ENCODE measurements at places on chromosomes 1 and 21. TPM values are rescaled to one million over a fixed set of nuclear protein-coding genes. Genes with fewer than 3 reads are reported as not detected.

KCNK2 gene
- not detected for total RNA-seq

AGMAT gene
- 7.3 TPM for total RNA-seq

OPRD1 gene
- total RNA-seq, result not detected

NR1I3 gene
- not detected for total RNA-seq

CXADR gene
- total RNA-seq, result 7.4 TPM

KIAA0319L gene
- total RNA-seq, result 15.3 TPM

ANGPTL1 gene
- total RNA-seq, result not detected

NTRK1 gene
- 0.18 TPM for total RNA-seq

TAS1R1 gene
- total RNA-seq, result not detected

IL12RB2 gene
- total RNA-seq, result 0.12 TPM

AADACL4 gene
- not detected for total RNA-seq

TXNDC12 gene
- total RNA-seq, result 33.9 TPM

Measured in A549 treated with Hydrocortisone at 1 μM for 4 hours (cell line).